Calu3 (cell line): ENCODE measurements at places on chromosomes 3 and 15. TPM values are rescaled to one million over a fixed set of nuclear protein-coding genes. Genes with fewer than 3 reads are reported as not detected.

The GCHFR gene
- 5.6 and 11.6 TPM in 2 replicates for total RNA-seq

The LRRIQ4 gene
- 0.27 TPM in 1 of 2 replicates, not detected in the other for total RNA-seq

The LMAN1L gene
- total RNA-seq: 0.35 and 1.1 TPM in 2 replicates

The PTH1R gene
- not detected in 2 replicates for total RNA-seq

The SPTBN5 gene
- total RNA-seq: 0.64 and 0.69 TPM in 2 replicates

The CGNL1 gene
- 1.8 and 3.3 TPM in 2 replicates for total RNA-seq

The GOLGA6L4 gene
- 2.0 and 3.2 TPM in 2 replicates for total RNA-seq

The COMMD4 gene
- 109 TPM in 2 replicates for total RNA-seq

The ECT2 gene
- total RNA-seq: 170 and 201 TPM in 2 replicates

The COLQ gene
- 1.3 and 1.7 TPM in 2 replicates for total RNA-seq

The GALK2 gene
- total RNA-seq: 44.2 and 48.3 TPM in 2 replicates

The GABRR3 gene
- total RNA-seq: not detected in 2 replicates

The CHST2 gene
- 0.34 and 0.38 TPM in 2 replicates for total RNA-seq

The DUOXA2 gene
- 0.34 TPM in 1 of 2 replicates, not detected in the other for total RNA-seq

The SPATA12 gene
- 0.47 and 0.64 TPM in 2 replicates for total RNA-seq

The UQCC5 gene
- 14.0 and 15.1 TPM in 2 replicates for total RNA-seq

The TM4SF1 gene
- total RNA-seq: 919 and 981 TPM in 2 replicates

The MORC1 gene
- total RNA-seq: not detected in 2 replicates
